Cortex of kidney (tissue), 1 donor: ENCODE measurements at places on chromosomes 7 and 10.

GRCh38 chr7:24601600-24601999 lies 28.3 kb downstream of the PALS2 start:
- no peak for DNase-seq

DNA sequence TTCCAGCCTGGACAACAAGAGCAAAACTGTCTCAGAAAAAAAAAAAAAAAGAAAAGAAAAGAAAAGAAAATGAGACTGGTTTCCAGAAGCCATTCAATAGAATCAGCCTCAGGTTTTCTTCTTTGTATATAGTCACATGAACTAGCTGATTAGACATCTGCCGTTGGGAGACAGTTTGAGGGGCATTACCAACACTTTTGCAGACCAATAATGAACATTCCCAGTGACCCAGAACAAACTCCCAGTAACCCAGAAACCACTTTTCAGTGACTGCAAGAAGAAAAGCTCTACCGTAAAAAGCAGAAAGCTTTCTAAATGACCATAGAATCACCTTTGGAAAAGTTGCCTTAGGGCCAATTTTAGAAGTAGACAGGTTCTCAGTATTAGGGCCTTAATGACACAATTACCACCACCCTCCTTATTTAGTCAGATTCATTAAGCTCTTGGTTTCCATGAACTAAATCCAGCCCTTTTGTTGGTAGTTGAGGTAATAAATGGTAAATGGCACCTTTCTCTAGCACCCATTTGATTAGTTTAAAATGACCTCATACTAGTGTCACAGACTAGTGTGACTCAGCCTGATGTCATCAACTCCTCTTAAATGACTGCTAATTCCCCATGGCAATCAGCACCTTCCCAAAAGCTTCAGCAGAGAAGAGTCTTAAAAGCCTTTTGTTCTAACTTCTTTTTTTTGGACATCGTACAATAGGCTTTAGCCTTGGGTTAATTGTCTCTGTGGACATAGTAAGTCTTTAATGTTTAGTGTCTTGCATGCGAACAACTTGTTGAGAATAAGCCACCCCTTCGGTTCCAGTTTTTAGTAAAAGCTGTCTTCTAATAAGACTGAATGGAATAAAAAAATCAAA lies 33.6 kb upstream of the XRCC2 start:
- DNase-seq = no peak

GRCh38 chr7:360454-361100 lies 70.6 kb downstream of the FOXL3 start:
- DNase-seq = no peak

DNA sequence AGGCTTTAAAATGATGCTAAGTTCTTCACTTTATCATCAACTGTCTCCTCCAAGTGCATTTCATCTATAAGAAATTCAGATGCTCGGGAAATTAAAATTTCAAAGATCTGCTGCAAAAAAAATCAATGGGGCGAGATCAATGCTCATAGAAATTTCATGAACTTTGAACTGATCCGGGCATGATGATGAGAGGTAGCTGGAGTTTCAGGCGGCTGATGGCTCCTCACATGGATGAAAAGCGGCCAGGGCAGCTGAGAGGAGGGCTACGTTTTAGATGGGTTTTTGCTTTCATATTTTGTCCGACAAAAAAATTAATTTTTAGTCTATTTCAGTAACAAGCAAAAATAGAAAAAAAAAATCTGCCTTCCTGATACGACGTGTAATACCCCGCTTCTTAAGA lies 109.9 kb downstream of the EBF3 start:
- DNase-seq = no peak

DNA sequence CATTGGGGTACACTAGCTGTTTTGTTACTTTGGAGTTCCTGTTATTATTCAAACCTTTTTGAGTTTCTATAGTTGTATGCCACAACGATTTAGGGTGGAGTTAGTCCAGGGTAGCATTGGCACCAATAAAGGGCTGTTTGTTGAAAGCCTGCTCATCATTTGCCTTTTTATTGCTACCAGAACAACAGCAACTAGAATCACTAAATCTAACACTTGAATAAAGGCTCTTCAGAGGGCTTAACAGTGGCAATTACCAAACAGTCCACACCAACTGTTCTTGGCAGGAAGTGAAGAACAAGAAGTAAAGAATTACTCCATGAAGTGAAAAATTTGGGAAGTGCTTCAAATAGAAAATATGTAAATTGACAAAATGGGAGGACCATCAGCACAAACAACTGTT lies 621.4 kb downstream of the PHTF2 start:
- no peak for DNase-seq

DNA sequence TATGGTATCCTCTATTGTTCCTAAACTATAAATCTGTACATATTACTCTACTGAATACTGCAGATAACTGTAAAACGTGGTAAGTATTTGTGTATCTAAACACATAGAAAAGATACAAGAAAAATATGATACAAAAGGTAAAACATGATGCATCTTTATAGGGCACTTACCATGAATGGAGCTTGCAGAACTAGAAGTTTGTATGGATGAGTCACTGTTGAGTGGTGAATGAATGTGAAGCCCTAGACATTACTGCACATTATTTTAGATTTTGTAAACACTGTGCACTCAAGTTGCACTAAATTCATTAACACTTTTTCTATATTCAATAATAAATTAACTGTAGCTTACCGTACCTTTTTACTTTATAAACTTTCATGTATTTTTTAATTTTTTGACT lies 357.5 kb downstream of the ZWINT start:
- no peak for DNase-seq

DNA sequence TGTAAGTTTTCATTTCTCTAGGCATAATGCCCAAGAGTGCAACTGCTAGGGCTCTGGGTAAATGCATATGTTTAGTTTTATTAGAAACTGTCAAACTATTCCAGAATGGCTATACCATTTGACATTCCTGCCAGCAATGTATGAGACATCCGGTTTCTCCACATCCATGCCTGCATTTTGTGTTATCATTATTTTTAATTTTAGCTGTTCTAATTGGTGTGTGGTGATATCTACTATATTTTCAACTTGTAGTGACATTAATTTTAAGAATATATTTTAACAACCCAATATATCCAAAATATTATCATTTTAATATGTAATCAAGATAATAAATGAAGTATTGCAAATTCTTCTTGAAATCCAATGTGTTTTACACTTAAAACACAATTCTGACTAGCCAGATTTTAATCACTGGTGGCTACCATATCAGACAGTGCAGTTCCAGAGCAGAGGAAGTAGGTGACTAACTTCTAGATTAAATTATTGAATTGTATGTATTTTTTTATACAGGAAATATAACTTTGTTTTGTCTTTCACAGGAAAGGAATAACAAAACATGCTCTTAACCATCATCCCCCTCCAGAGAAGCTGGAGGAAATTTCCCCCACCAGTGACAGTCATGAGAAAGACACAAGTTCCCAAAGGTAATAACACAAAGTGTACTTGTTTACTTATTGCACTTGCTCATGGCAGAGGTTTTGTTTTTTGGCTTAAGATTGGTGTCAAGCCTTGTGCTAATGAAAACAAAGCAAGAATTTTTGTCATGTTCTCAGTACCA lies 6.4 kb downstream of the FAM149B1 start:
- no peak for DNase-seq

- DNase-seq = no peak
Observed at GRCh38 chr7:132095111-132095765, 481.0 kb downstream of the PLXNA4 start.

GRCh38 chr10:32199714-32200394 lies 143.6 kb upstream of the KIF5B start:
- no peak for DNase-seq

- DNase-seq = no peak
Observed at GRCh38 chr7:17307000-17307399, 8.5 kb downstream of the AHR start.

DNA sequence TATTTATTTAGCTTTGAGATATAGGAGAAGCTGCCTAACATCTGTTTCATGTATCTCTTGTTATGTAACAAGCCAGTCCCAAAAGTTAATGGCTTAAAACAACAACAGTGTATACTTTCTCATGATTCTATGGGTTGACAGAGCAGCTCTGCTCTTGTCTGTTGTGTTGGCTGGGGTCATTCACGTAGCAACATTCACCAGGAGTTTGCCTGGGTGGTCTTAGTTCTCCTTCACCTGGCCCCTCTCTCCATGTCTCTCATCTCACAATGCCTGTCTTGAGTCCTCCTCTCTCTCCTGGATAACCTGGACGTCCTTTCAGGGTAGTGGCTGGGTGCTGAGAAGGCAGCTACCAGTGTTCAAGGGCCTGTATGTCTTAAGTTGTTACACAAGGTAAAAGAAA lies 27.5 kb downstream of the INPP5F start:
- DNase-seq = no peak

GRCh38 chr10:26519803-26520202 lies 81.7 kb downstream of the APBB1IP start:
- no peak for DNase-seq

GRCh38 chr10:1561731-1562337 lies 175.5 kb downstream of the ADARB2 start:
- DNase-seq = no peak

DNA sequence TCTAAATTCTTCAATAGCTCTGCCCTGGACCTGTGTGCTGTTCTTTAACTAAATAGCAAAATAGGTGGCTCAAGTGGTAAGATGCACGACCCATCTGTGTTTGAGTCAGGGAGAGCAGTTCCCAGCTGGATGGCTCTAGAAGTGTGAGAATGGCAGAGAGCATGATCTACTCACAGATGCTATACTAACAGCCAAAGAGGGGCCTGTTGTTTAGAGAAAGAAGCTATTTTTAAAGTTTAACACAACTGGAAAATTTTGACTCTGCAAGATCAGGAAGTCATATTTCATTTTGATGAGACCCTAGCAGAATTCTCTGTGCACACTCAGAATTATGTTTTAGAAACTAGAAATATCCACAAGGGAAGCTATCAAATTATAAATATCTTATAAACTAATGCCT lies 87.4 kb upstream of the PIP4K2A start:
- DNase-seq = no peak

DNA sequence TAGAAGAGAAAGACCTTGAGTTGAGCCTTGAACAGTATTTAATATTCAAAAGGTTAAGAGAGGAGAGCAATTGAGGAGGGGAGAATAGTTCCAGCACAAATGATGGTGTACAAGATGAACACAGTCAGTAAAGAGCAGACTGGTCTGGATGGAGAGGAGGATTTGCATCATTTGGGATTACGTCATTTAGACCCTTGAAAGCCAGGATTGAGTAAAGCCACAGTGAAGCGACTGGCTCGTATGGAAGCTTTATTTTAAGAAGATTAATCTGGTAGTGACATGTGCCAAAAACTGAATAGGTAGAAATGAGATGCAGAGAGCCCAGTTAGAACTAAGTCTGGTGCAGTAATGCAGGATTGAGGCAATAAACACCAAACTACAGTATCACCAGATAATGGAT lies 52.6 kb downstream of the TRUB1 start:
- no peak for DNase-seq

DNA sequence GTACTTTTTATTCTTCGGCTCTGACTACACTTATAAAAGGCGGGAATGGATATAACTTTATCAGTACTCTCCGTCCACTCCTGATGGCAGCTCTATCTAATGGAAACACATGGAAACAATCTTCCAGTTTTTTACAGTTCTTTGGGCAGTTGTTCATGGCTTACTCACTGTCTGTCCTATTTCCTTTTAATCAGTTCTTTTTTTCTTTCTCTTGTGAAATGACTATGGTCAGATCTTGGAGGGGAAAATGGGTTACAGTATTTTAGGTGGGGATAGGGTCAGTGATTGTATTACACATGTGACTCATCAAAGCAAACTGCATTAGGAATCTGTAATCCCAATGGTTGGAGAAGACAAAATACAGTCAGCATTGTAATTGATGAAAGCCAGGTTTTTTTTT lies 112.4 kb downstream of the BICC1 start:
- no peak for DNase-seq
